ENCODE measurements at places on chromosomes 1 and 21.

GRCh38 chr1:234543442-234544086 lies 64.6 kb upstream of the TARBP1 start:
- DNase-seq, result no peak

GRCh38 chr1:46062651-46063319 lies 69.6 kb downstream of the PIK3R3 start:
- peak; percentile 60 for DNase-seq

DNA sequence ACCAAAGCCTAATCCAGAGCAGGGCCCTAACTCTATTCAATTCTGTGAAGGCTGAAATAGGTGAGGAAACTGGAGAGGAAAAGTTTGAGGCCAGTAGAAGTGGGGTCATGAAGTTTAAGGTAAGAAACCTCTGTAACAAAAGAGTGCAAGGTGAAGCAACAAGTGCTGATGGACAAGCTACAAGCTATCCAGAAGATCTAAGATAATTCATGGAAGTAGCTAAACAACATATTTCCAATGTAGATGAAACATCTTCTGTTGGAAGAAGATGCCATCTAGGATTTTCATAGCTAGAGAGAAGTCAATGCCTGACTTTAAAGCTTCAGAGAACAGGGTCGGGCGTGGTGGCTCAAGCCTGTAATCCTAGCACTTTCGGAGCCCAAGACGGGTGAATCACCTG lies 217.6 kb downstream of the GREM2 start:
- DNase-seq, result no peak

GRCh38 chr1:80582980-80583379 lies 1217.8 kb upstream of the ADGRL2 start:
- DNase-seq, result no peak

DNA sequence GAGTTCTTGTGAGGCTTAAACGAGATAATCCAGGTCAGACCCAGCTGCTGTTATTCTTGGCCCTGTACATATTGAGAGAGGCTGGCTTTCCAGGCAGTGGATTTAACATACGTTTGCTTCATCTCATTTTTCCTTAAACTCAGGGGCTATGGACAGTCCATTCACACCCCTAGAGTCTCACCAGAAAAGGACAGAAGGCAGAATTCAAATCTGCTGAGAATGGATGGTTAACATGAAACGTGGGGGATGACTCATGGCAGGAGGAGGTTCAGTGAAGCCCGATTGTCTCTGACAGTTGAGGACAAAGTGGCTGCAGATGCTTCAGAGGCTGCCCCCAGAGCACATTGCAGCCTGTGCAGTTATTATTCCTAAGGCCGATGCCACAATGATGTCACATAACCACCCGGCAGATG lies 39.5 kb downstream of the TGFB2 start:
- no peak for DNase-seq

GRCh38 chr1:65494671-65495070 lies 74.2 kb downstream of the LEPR start:
- no peak for DNase-seq

DNA sequence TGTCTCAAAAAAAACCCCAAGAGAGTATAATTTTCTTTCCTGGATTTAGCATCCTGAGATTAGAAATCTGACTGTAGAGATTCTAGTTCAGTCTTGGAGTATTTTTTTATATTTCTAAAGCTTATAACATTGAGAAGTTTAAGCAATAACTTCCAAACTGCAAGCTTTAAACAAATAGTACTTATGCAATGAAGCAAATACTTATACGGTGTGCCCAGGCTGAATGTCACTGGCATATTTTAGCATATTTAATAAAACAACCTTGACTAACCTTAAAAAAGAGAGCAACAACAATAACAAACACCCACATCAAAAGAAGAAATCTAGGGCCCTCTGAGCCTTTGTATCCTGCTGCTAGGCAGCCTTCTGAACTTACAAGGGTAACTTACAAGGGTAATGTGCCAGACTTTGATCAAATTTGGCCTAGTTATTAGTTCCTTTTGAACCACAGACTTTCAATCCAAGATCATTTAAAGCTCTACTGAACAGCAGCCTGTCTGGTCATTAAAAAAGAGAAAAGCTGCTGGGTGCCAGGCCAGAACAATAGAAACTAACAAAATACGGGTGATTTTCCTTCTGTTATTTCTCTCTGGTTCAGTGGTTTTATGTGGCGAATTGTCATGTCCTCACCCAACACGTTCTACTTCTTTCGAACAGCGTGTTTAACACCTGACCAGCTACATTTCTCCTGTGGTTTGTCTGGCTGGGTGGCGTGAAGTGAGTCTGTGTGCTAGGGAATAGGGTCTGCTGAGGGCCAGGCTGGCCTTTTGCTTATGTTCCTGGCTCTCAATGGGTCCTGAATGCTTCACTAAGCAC lies 16.2 kb downstream of the MTOR start:
- no peak for DNase-seq

DNA sequence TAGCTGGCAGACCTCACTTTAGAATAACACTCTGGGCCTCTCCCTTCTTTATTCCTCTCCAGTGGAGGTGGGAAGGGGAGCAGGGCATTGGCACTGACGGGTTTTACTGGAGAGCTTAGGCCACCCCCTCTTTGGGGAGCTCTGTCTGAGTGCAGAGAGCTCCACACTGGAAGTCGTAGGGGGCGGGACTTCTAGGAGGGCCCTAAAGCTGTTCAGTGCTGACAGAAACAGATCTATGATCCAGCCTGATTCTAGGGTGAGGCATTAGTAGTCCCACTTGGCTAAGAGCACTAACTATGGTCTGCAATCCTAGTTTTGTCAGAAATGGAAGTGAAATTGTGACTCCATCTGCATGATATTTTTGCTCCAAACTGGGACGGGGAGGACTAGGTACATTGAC lies 138.7 kb downstream of the MIS18A start:
- DNase-seq, result no peak

- DNase-seq, result no peak
Observed at GRCh38 chr21:45945868-45946210, 35.7 kb upstream of the COL6A1 start.

DNA sequence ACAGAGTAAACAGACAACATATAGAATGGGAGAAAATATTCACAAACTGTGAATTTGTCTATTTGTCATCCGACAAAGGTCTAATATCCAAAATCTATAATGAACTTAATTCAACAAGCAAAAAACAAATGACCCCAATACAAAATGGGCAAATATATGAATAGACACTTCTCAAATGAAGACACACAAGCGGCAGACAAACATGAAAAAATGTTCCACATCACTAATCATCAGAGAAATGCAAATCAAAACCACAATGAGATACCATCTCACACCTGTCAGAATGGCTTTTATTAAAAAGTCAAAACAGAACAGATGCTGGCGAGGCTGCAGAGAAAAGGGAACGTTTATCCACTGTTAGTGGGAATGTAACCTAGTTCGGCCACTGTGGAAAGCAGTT lies 72.7 kb downstream of the SMYD3 start:
- DNase-seq, result no peak

- DNase-seq, result no peak
Observed at GRCh38 chr1:118254491-118255425, 69.7 kb upstream of the SPAG17 start.

GRCh38 chr1:70856201-70856600 lies 191.4 kb downstream of the PTGER3 start:
- DNase-seq, result no peak
